ENCODE measurements at places on chromosomes 2 and 18. TPM values are rescaled to one million over a fixed set of nuclear protein-coding genes. Genes with fewer than 3 reads are reported as not detected.

DNA sequence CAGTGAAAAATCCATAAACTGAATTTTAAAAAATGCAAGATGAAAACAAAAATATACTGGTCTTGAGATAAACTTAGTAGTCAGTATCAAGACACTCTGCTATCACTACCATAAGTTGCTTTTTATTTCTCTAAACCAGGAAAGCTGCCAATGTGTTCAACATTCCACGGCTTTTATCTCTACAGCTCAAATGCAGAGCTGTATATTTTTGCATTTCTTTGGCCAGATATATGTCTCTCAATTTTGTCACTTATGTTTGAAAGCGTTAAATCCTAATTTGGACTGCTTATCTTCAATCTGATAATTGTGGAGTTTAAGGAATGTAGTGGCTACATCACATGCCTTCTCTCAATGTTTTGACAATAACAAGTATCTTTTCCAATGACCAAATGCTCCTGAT, 609.5 kb downstream of the EPHA4 start:
- DNase-seq = no peak
- H3K27me3 ChIP-seq = no peaks in the 10 kb centered on the region
- no peak overlapping the region for H3K27ac ChIP-seq

IL36A gene
- polyA plus RNA-seq = not detected

DNA sequence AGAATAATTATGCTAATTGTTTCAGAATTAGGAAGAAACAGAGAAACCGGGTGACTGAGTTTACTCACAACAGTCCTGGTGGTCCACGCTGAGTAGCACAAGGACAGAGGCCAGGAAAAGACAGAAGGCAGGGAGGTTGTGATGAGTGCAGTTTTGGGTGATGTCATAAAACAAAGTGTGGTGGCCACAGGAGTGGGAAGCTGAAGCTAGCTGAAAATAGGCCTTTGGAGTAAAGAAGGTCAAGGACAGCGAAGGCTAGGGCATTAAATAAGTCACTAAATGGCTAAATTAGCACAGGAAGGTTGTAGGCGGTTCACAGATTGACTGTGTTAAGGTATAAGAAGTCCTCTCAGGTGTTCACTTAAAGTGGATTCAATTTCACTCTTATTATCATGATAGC, 120.9 kb upstream of the TTN start:
- H3K4me3 ChIP-seq = no peak overlapping the region
- H3K36me3 ChIP-seq = no peaks in the 10 kb centered on the region
- no peaks in the 10 kb centered on the region for H3K27me3 ChIP-seq
- H3K4me1 ChIP-seq = no peaks in the 10 kb centered on the region
- no peak for DNase-seq

DNA sequence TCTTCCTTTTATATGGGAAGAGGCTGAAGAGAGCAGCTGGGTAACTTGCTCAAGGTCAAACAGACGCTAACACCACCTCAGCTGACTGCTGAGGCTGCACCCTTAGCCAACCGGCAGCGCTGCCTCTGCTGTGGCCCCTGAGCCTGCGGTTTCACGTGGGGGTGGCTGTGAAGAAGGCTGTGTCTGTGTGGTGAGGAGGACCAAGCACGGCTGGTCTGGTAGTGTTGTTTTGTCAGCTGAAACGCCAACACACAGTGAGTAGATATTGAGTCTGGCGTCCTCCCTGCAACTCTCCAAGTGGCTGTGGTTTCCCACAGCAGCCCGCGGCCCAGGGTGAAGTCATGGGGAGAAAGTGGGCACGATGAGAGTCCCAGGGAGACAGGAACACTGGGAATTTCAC, 69.6 kb downstream of the THNSL2 start:
- H3K27ac ChIP-seq = no peak overlapping the region
- H3K4me3 ChIP-seq = no peak overlapping the region
- no peaks in the 10 kb centered on the region for H3K27me3 ChIP-seq
- H3K36me3 ChIP-seq = no peaks in the 10 kb centered on the region

DNA sequence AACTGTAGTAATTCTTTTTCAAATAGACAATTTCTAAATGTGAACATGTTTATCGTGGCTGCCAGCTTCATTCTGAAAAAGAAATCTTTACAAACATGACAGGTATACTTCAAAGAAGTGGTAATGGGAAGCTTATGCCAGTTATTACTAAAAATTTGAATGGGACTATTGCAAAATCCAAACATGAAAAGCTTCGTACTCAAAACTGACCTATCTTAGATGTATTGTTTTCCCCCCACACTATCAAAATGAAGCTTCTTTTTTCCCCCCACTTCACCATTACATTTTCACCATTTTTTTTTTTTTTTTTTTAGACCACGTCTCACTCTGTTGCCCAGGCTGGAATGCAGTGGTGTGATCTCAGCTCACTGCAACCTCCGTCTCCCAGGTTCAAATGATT, 50.4 kb upstream of the SERTAD2 start:
- no peaks in the 10 kb centered on the region for H3K36me3 ChIP-seq
- H3K27me3 ChIP-seq = no peaks in the 10 kb centered on the region
- no peak for DNase-seq
- H3K4me1 ChIP-seq = no peaks in the 10 kb centered on the region
- H3K4me3 ChIP-seq = no peak overlapping the region
- no peak overlapping the region for H3K27ac ChIP-seq

DNA sequence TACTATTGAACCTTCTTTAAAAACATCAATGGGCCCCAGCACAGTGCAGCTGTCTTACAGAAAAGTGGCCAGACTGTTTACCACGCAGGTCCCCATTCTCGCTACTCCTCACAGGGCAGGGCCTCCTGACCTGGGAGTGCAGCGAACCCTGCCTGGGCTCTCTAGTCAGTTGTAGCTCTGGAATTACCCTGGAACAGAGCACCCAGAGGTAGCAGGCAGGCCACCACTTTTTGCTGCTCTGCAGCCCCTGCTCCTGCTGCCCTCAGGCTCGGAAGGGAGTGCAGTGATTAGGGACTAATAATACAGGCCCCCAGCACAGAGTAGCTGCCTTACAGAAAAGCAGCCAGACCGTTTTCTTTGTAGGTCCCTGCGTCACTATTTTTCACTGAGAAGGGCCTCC, 1563.0 kb downstream of the SUCLG1 start:
- no peaks in the 10 kb centered on the region for H3K36me3 ChIP-seq
- H3K4me1 ChIP-seq = no peaks in the 10 kb centered on the region
- H3K27me3 ChIP-seq = no peaks in the 10 kb centered on the region
- no peak for DNase-seq

STARD6 gene
- not detected for polyA plus RNA-seq

GRCh38 chr18:77321823-77322805, 72.5 kb downstream of the GALR1 start:
- no peak overlapping the region for H3K27ac ChIP-seq
- no peaks in the 10 kb centered on the region for H3K36me3 ChIP-seq
- H3K27me3 ChIP-seq = no peaks in the 10 kb centered on the region

DNA sequence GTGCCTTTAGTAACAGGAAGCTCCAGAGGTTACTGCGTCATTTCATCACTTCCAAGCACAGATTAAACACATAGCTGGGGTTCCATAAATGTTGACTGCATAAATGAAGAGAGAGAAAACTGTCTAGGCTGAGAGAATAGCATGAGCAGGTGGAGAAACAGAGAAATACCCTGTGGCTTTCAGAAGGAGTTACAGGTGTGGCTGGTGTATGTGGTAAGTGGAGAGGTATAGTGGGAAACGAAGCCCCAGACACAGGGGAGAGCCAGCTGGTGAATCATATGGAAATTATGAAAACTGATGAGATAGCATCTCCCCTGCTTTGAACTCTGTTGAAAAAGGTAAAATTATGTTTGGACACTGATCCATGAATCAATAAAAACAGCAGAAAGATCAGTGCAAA, 807.4 kb upstream of the POU3F3 start:
- DNase-seq = no peak
- H3K27me3 ChIP-seq = no peaks in the 10 kb centered on the region
- no peaks in the 10 kb centered on the region for H3K4me1 ChIP-seq
- H3K4me3 ChIP-seq = no peak overlapping the region
- H3K27ac ChIP-seq = no peak overlapping the region

KCNIP3 gene
- polyA plus RNA-seq = 1.8 TPM

Measured in sigmoid colon (tissue), 7 donors.